ENCODE measurements at places on chromosomes 3 and 15.

DNA sequence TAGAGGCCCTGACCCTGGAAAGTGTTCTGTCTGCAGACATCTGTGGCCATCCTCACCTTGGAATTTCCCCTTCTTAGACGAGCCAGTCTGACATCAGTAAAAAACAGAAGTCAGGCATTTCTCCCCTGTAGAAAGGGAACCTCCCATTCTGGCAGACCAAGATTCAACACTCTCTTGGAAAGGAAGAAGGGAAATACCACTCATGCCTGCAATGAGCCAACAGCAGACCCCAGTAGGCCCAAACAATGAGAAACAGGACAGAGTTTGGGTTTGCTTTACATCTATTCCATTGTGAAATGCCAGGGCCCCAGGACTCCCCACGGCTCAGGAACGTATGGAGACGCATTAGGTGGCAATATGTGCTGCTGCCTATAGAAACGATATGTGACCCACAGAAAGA is 264.0 kb upstream of the NSMCE3 start:
- no peak for DNase-seq

- DNase-seq: no peak
Observed at GRCh38 chr15:29455530-29455929, 185.9 kb upstream of the NSMCE3 start.

DNA sequence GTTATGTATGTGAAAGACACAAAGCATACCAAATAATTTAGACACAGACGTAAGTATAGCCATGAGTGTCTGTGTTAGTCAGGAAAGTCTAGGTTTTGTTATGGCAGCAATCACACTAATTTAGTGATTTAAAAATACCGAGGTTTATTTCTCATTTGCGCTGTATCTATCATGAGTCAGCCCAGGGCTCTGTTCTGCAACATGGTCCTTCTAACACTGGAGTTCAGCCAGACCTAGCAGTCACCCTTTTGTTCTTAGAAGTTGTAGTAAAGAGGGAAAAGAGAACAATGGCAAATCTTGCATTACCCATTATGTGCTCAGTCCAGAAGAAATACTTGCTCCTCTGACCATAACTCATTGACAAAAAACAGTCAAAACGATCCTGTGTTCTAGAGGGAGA is 311.5 kb downstream of the NLGN1 start:
- no peak for DNase-seq

DNA sequence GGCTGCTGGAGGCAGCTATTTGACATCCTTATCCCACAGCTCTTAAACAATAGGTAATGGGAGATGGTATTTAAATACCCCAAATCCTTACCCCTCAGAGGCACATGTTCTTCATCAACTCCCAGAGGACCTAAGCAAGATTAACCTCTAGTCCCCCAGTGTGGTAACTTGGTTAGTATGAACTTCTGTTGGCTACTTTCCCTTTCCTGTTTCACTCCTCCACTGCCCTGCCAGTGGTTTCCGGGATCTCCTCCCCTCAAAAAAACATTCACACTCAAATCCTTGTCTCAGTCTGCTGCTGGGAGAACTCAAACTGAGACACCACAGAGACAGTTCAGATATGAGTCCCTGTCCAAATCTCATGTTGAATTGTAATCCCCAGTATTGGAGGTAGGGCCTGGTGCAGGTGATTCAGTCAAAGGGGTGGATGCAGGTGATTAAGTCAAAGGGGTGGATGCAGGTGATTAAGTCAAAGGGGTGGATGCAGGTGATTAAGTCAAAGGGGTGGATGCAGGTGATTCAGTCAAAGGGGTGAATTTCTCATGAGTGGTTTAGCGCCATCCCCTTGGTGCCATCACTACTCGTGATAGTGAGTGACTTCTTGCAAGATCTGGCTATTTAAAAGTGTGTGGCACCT is 335.0 kb upstream of the CTNNB1 start:
- no peak for DNase-seq

- no peak for DNase-seq
Observed at GRCh38 chr3:60645801-60646200, 605.5 kb downstream of the FHIT start.

GRCh38 chr3:156985711-156986110 is 159.6 kb downstream of the LEKR1 start:
- no peak for DNase-seq

- DNase-seq: no peak
Observed at GRCh38 chr15:101138086-101138660, 113.7 kb downstream of the CHSY1 start.

GRCh38 chr3:100833483-100833882 is 124.2 kb downstream of the TFG start:
- no peak for DNase-seq

GRCh38 chr15:93180656-93181055 is 91.6 kb upstream of the RGMA start:
- no peak for DNase-seq

DNA sequence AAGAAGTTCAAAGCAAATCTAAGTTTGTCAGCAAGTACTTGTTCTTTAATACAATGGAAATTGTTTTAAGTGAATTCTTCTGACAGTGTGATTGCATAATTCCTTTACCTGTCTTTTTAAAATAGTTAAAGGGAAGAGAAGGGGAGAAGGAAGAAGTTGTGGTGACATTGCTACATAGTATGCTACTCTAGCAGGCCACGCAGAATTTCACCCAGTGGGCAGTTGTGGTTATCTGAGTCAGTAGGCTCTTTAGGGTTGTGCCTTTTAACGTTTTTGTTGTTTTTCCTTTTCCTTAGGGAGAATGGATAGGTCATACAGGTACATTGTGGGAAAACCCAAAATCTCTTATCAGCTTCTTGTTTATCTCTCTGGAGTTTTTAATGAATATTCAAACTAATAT is 40.4 kb downstream of the KIF15 start:
- DNase-seq: peak; percentile 88

DNA sequence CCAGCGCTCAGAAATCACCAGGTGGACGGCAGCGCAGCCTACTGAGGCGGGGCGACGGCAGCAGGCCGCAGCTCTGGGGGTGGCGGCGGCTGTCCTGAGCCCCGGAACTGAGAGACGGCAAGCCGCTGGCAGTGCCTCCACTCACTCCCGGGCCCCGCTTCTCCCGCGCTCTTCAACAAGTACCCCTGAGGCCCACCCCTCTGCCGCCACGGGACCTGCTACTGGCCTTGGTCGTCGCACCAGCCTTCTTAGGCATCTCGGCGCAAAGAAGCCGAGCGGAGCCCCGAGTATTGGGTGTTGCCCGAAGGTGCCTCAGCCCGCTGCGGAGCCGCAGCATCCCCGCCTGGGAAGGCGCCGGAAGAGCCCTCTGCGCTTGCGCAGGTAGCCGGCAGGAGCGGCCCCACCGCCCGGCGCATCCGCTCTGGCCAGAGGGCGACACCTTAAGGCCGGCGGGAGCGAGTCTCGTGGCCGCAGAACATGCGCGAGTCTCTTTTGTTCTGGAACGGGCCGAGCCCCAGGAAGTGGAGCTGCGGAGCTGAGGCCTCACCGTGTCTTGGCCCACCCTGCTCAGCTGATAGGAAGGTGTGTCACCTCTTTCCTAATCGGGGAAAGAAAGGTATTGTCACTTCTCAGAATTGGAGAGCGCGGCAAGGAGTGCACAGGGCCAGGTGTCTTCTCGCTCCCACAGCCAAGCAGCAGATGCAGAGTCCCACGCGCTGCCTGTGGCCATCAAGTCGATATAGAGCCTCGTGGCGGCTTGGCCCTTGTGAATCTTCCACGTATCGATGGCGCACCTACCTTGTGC is at the start of gene C15orf40:
C15orf40 (minus strand) TSS at position 369 of the 805 bp plus-strand sequence; CDS start at position 337, 32 bp downstream.
- peak; percentile 82 for DNase-seq

GRCh38 chr3:150429767-150430671 is 21.9 kb downstream of the TSC22D2 start:
- no peak for DNase-seq

- DNase-seq: no peak
Observed at GRCh38 chr3:186663361-186664118, 2.3 kb upstream of the HRG start.

DNA sequence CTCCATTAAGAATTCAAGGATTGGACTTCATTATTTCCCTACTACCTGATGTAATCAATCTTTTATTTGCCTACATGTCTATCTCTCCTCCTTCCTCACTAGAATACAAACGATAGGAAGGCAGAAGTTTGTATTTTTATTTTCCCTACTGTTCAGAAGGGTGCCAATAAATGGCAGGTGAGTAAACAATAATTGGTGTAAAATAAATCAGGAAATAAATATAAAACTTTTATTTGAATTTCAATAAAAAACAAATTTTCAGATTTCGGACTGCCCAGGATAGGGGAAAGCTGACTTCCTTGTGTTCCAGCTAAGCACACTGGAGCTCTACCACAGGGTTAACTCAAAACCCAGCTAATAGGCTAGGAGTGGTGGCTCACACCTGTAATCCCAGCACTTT is 636.3 kb upstream of the BCHE start:
- DNase-seq: no peak

DNA sequence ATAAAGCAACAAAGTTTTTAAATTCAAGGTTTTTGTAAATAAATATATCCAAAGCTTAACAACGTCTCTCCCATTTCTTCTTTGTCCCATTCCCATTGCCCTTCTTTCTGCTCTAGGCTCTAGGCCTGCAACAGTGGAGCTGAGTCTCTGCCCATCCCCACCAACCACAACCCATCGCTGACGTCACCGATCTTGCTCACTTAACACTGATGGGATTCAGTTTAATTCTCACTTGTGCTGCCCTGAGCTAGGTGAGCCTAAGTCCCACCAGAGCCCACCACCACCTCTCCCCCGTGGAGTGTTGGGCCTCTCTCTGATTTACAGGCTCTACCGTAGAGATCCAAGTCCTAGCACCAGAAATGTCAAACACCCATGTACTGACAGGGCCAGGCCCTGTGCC is 61.3 kb upstream of the RAB6B start:
- DNase-seq: no peak

DNA sequence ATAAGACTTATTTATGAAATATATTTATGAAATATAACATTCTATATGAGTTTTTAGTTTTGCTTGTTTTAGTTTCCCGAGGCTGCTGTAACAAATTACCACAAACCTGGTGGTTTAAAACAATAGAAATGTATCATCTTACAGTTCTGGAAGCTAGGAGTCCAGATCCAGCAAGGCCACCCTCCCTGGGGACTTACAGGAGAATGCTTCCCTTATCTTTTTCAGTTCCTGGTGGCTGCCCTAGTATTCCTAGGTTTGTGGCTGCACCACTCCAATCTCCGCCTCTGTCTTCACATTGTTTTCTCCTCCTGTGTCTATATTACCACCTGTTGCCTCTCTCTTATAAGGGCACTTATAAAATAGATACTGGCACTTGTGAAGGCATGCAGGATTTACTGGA is 877.8 kb downstream of the TUSC7 start:
- DNase-seq: no peak

GRCh38 chr3:171156401-171157010 is 130.0 kb upstream of the SLC2A2 start:
- no peak for DNase-seq

Data from AML-193 (cell line).